Activated T-cell treated with anti-CD3 and anti-CD28 coated beads, Interleukin-2, amount 50 U/mL, for 72 hours (primary cell): ENCODE measurements at places on chromosomes 3 and 15.

GRCh38 chr3:197196192-197196591 lies 102.2 kb downstream of the DLG1 start:
- no peak for DNase-seq

DNA sequence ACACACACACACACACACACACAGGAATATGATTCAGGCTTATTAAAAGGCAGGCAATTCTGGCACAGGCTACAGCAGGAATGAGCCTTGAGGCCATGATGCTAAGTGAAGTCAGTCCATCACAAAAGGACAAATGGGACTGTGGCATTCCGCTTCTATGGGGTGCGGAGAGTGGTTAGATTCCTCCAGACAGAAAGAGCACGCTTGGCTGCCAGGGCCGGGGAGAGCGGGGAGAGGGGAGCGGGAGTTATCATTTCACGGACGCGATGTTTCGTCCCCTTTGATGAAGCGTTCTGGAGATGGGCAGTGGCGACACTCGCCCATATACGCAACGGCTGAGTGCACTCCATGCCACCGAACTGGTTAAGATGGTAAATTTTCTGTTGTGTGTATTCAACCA lies 58.5 kb upstream of the FAM174B start:
- DNase-seq: no peak

DNA sequence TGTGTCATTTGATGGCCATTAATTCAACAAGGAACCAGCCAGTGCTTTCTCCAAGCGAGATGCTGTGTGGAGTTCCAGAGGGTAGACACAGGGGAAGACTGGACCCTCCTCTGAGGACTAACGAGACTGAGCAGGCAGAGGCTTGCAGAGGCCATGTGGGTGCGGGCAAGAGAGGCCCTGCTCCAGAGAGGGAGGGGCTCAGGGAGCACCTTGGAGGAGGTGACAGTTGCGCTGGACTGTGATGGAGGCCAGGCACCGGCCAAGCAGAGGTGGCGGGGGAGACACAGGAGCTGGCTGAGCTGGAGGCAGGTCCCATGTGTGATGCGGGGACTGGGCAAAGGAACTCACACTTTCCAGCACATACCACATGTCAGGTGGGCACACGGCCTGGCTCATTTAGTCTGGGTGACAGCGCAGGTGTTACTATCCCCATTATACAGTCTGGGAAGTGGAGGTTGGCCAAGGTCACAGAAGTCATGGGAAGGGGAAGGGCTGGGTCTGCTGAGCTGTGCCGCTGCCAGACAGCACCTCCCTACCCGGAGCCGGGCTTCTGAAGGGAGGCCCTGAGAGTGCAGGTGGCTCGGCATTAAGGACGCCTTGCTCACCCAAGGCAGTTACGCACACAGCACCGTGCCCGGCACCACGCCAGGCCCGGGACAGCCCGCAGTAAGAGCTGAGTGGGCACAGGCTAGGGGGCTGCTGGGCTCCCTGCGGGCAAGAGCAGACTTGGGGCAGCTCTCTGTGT lies 3.7 kb downstream of the MELTF start:
- DNase-seq: no peak

DNA sequence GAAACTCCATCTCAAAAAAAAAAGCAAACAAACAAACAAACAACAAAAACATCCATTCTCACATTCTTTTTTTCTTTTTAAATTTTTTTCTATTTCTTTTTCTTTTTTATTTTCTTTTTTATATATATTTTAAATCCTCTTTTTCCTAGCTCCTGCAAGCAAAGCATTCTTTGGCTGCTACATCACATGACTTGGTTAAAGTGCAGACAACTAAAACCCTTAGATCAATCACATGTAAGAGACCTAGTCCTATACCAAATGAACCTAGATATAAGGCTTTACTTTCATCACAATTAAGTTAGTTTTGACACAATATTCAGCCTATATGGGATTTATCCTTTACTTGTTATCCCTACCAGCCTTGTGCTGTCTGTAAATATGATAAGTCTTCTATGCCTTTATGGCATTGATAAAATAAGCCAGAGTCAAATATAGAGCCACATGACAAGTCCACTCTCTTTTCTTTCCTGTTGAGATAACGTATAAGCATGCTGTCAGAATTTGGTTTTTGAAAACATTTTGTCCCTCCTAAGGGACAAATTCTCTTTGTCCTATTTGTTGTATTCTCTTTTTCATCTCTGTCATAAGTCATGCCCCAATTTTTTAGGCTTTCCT lies 11.3 kb downstream of the UBR1 start:
- DNase-seq: no peak

GRCh38 chr3:192639987-192640386 lies 87.4 kb downstream of the FGF12 start:
- DNase-seq: no peak

DNA sequence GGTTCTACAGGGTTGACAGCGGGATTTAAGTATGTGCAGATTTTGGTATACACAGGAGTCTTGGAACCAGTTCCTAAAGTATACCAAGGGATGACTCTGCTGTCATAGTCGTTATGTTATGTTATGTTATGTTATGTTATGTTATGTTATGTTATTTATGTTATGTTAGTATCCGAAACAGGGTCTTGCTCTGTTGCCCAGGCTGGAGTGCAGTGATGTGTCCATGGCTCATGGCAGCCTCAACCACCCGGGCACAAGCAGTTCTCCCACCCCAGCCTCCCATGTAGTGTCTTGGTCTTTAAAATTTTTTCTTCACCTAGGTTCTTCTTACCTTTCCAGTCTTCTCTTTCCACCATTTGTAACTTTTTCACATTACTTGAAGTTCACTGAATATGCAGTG lies 21.7 kb downstream of the PPP4R2 start:
- DNase-seq: no peak

DNA sequence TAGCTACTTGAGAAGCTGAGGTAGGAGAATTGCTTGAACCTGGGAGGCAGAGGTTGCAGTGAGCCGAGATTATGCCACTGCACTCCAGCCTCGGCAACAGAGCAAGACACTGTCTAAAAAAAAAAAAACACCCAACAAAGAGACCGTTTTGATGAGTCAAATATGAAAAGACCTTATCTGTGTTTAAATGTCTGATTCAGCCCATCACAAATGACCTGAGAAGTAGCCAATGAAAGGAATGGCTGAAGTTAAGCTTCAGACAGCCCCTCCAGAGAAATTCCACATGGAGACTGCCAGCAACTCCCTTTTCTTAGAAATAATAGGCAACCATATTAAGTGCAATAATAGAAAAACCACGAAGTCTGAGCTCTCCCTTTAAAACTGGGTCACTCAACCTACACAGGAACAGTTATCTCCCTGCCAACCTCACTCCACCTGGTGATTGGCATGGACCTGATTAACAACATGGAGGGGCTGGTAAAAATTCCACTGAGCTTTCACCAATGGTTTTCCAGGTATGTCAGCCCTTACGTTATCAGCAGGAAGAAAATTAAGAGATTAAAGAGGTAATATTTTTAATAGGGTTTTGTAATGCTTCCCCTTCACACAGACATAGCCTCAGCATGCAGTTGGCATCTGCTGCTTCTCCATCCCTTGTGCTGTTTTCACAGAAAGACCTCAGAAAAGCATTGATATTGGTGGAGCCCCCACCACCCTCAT lies 238.1 kb upstream of the STT3B start:
- no peak for DNase-seq

- no peak for DNase-seq
Observed at GRCh38 chr3:117217355-117217754, 507.8 kb downstream of the TUSC7 start.

- no peak for DNase-seq
Observed at GRCh38 chr15:96893159-96893906, 562.8 kb downstream of the NR2F2 start.

- DNase-seq: no peak
Observed at GRCh38 chr3:127095774-127096173, 97.2 kb upstream of the PRR23E start.

GRCh38 chr3:101042996-101043686 lies 49.9 kb upstream of the ABI3BP start:
- no peak for DNase-seq

- no peak for DNase-seq
Observed at GRCh38 chr3:197802779-197803459, 11.9 kb downstream of the LRCH3 start.

DNA sequence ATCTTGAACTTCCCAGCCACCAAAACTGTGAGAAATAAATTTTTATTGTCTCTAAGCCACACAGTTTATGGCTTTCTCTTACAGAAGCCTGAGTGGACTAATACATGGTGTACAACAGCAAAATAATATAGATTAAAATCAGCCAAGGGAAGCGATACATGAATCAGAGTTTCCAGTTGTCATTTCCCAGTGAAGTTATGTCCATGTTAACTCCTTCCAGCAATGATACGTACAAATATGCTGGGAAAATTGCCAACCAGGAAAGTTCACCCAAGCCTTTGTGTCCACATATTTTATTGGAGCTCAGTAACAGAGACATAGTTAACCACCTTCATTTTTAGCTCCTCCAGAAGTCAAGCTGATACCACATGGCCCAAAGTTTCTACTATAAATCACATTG lies 280.9 kb upstream of the KCNMB2 start:
- DNase-seq: no peak

GRCh38 chr3:191296041-191296541 lies 33.1 kb upstream of the CCDC50 start:
- DNase-seq: no peak

- no peak for DNase-seq
Observed at GRCh38 chr15:41492597-41493204, 973 bp upstream of the ITPKA start.

DNA sequence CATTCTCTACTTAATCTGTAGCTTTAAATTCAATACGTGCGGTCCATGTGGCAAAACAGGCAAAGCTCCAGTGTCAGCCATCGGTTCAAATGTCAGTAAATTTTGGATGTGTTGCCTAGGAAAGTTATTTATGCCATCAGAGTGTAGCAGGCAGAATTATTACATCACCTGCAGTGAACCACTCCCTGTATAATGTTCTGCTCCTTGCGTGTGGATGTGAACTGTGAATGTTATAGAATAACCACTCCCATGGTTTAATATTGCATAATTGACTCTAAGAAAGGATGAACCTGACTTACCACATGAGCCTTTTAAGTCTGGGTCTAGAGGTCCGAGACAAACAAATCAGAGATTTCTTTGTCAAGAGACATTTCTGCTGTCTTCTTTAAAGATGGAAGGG lies 145.5 kb downstream of the GOLIM4 start:
- DNase-seq: no peak

DNA sequence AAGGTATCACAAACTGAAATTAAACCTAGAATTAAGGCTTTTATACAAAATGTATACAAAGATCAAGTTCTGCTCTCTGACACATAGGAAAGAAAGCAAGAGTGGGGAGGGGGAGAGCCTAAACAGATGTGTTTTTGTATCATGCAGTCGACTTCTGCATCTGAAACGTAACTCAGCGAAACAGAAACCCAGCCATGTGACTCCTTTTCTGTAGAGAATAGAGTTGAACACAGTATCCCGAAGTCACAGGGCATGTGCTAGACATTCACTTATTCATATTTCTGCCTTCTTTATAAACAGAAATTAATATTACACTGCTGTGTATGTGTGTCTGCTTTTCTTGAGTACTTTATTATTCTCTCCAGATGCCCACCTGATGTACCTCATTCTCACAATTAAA lies 121.0 kb downstream of the PDZRN3 start:
- no peak for DNase-seq

DNA sequence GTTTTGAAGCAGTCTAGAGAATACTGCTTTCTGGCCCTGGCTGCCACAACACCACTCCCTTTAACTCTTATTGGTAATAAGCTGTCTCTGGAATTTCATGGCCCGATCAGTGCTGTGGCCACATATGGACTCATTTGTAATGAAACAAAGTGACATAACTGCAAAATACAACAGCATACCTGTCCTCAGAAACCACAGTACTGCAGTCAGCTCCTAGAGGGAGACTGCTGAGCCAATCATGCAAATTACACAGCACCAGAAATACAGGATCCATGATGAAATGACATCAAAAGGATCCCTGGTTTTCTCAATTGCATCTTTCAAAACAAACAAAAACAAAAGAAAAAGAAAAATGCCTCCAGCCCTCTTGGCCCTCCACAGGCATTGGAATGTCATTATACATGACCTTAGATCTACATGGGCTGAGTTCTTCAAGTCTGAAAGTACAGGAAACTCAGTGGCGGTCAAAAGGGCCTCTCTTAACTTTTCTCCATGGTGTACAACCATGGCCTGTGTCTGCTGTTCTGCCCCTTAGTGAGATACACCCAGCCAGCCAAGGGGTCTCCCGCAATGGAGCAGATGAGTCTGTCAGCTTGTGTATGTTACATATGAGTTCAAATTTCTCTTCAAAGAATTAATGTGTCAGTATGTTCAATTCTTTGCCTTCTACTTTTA lies 24.9 kb upstream of the KBTBD12 start:
- no peak for DNase-seq

- peak; percentile 60 for DNase-seq
Observed at GRCh38 chr3:182683453-182683852, 109.9 kb upstream of the ATP11B start.

DNA sequence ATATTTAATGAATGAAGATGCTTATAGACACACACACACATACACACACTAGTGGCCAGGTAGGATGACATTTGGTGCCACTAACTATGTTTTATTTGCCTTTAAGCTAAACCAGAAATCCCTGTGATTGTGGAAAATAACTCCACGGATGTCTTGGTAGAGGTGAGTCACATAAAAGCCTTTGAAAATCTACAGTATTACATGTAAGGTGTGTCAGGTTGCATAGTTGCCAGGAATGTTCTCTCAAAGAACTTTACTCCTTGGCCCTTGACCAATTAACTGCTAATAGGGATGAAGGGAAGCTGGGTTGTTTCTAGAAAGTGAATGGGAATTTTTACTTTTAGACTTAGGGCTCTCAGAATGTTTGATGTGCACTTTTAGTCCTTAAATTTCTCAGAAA lies 9.9 kb downstream of the ZBED2 start:
- no peak for DNase-seq

- DNase-seq: no peak
Observed at GRCh38 chr3:180534828-180535227, 67.1 kb upstream of the TTC14 start.

DNA sequence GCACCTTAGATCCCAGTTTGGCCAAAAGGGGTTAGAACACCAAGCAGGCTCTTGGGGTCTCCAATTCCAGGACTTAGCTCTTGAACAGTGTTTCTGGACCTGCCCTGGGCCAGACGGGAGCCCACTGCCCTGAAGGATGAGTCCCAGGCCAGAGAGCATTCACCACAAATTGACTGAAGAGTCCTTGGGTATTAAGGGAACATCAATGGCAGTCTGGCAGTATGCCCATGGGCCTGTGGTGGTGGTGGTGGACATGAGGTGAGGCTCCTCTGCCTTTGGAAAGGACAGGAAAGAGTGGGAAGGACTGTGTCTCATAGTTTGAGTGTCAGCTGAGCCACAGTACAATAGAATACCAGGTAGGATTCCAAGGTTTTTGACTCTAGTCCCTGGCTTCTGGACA lies 960.0 kb downstream of the DIPK2A start:
- no peak for DNase-seq

DNA sequence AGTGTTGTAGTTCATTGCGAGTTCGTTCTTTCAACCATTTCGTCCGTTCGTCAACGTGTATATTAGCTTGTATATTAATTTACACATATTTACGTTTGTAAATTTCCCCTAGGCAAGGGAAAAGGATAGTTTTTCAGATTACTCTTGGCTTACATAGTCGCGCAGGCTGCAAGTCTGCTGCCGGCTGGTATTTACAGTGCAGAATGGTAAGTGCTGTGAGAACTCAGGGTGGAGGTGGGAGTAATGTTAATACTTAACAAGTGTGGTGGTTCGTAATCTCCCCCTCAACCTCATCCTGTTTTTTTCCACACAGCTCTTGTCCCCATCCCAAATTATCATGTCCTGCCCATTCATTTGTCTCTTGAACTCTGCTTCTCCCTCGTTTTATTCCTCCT lies 766 bp downstream of the FAM98B start:
- no peak for DNase-seq

GRCh38 chr15:55791551-55792400 lies 48.8 kb upstream of the PRTG start:
- DNase-seq: no peak
